Sigmoid colon (tissue), 7 donors: ENCODE measurements at places on chromosomes 4 and X. TPM values are rescaled to one million over a fixed set of nuclear protein-coding genes. Genes with fewer than 3 reads are reported as not detected.

Gene GPC3
- 2.7 TPM for polyA plus RNA-seq

- DNase-seq = no peak
These were observed 25.7 kb downstream of the CPEB2 start for GRCh38 chr4:15027921-15028435.

GRCh38 chrX:153413731-153414130, 2.5 kb downstream of the ZFP92 start:
- no peak for DNase-seq

- DNase-seq = no peak
These were observed 24.5 kb downstream of the EREG start for GRCh38 chr4:74389494-74389893.

Gene HTR2C
- not detected for polyA plus RNA-seq

Gene ADGRL3
- polyA plus RNA-seq = 0.23 TPM

- DNase-seq = peak; percentile 64
These were observed 38.3 kb downstream of the DCTD start for GRCh38 chr4:182878633-182879495.

Gene HSFX1
- not detected for polyA plus RNA-seq

GRCh38 chr4:30718641-30719453, 1.3 kb upstream of the PCDH7 start:
- no peak for DNase-seq

GRCh38 chr4:169054879-169055278, 44.8 kb upstream of the CBR4 start:
- DNase-seq = no peak

- no peak for DNase-seq
These were observed 3.6 kb upstream of the STBD1 start for GRCh38 chr4:76302826-76303438.

GRCh38 chrX:17470136-17470535, 95.1 kb downstream of the NHS start:
- DNase-seq = no peak

GRCh38 chr4:99885063-99885664, 9.1 kb downstream of the LAMTOR3 start:
- DNase-seq = no peak
